ENCODE measurements at places on chromosomes 2 and 18.

DNA sequence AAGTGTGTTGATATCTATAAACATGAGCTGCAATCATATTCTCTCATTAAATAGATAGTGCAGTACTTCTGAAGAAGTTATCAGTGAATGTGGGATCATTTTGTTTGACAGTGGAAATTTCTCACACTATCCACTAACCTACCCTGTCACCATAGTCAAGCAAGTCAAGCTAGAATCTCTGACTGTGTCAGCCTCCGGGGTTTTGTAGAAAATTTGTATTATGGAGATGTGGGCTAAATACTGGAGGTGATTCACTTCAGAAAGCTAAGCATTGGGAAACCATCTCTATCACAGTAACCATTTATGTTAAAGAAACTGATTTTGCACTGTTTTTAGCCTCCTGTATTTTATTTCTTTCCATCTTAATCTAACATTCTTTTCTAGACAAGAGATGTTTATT lies 126.6 kb upstream of the CREB1 start:
- no peak for DNase-seq

GRCh38 chr2:120628248-120628647 lies 107.4 kb upstream of the GLI2 start:
- no peak for DNase-seq

- DNase-seq: no peak
Measured at GRCh38 chr2:57575700-57576268, 470.8 kb upstream of the VRK2 start.

DNA sequence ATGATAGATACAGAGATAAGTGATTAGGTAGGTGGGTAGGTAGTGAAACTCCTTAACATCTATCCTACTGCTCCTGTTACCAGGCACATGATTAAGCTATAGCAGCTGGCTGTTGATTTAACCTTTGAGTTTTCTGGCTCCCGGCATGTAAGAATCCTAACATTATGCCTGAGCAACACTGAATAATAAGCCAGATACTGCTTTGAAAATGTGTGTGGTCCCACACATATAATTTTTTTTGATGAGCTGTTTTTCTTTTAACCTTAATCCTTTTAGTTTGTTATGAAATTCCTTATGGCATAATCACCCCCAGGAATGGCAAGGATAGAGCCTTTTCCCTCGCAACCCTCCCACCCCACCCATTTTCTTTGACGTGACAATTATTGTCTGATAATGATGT lies 104.2 kb upstream of the NEUROD1 start:
- DNase-seq: no peak

DNA sequence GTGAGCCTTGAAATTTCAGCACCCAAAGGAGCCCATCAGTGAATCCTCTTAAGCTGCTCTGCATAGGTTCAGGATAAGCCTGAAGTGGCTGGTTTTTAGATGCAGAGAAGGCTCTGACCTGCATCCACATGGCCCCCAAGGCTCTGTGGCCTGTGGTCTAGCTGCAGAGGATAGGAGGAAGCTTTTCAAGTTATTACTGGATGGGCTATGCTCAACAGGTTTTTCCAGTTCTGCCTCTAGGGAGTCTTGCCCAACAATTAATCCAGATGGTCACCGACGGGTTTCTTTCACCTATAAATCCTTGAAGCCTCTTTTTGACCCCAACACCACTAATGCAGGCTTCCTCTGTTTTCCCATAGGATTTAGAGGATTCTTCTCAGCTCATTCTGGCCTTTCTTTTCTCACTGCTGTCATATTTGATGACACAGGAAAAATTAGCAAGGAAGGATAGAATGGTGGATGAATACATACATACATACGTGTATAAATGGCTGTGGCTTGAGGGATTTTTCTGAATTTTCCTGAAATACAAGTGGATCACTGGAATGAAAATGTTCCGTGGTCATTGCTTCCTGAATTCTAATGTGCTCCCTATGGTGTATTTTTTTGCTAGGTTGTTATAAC lies 52.2 kb upstream of the BCL2L11 start:
- no peak for DNase-seq

DNA sequence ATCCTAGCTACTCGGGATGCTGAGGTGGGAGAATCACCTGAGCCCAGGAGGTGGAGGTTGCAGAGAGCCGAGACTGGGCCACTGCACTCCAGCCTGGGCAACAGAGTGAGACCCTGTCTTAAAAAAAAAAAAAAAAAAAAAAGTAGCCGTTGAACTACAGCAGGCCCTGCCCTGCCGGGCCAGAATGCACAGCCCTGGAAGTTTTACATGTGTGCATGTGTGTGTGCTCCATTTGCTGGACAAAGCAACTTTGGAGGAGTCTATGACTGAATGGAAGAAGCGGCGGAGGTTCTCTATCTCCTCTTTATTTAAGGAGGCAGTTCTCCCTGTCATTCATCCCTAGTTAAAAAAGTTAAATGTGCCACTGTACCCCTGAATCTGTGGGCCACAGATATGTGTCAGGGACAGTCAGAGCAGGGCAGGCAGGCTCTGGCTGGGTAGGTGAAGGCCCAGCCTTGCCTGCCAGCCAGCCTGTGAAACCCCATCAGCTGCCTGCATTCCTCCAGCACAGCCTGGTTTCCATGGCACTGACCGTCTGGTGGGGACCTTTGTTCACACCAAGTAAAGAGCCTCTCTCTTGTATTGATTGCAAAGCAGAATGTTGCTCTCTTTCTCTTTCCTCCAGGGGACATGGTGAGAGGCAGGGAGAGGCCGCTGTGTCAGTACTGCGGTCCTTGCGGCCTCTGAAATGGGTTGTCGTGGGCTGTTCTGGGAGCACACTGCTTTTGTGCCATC lies 10.9 kb downstream of the LIPG start:
- no peak for DNase-seq

- DNase-seq: no peak
Measured at GRCh38 chr2:173982918-173983317, 17.7 kb upstream of the SP3 start.

- DNase-seq: no peak
Measured at GRCh38 chr2:48313036-48313877, 216.7 kb upstream of the STON1 start.

DNA sequence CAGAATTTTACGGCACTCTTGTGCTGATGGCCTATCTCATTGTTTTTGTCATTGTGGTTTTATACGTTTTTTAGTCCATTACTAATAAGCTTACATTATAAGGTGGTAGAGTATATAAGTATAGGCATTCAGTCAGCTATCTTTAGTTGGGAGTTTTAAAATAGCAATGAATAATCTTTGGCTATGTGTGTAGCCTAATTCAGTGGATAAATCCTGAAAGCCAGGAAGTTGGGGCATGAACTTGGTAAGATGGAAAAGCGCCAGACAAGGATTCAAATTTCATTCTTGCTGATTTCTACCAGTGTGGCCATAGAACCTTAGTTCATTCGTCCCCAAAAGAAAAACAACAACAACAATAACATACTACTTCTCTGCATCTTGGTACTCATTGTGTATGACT lies 31.2 kb downstream of the EPC2 start:
- no peak for DNase-seq

DNA sequence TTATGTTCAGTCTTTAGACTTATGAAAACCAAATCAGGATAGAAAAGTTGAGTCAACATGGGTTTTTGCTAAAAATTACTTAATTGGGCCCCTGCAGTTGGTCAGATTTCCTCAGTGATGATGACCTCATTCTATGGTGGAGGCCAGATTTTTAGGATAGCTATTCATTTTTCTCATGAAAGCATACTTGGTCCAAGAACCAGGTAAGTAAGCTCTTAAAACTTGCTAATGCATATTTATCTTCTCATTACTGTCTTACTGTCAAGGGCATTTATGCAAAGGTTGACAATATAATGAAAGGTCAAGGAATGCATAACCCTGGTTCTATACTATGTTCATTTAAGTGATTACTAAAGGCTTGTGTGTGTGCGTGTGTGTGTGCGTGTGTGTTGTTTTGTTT lies 650.6 kb downstream of the SATB2 start:
- no peak for DNase-seq

GRCh38 chr18:80154293-80154692 lies 45.2 kb downstream of the ADNP2 start:
- DNase-seq: peak; percentile 8

- DNase-seq: no peak
Measured at GRCh38 chr2:158518084-158518483, 61.3 kb downstream of the PKP4 start.

DNA sequence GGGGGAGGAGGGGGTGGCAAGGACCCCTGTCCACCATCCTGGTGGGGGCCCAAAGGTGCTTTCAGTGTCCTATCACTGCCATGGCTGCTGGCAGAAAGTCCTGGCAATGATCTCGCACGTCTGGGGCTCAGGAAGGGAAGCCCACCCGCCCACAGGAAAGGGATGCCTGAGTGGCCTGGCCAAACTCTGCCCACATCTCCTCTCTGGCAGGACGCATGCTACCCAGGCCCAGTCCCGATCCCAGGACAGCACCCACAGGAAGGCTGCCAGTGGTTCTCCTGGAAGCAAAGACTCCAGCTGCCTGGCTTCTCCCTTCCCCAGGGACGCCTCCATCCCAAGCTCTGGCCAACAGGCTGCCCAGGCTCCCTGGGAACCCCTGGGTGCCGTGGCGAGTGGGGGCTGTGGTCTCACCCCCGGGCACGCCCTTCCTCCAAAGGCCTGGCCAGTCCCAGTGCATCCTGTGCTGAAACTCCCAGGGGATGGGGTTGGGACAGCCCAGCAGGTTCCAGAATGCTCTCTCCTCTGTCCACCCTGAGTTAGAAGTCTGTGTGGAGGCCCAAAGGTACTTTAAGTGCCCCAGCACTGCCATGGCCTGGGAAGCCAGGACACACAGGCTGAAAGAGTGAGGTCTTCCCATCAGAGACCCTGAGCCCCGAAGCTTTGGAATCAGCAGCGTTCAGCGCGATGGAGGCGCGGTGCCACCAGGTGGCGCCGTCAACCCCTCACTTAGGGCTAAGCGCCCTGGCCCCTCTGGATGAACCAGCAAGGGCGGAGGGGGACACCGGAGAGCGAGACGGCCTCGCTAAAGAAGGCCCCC lies 29.8 kb upstream of the TAF1B start:
- DNase-seq: peak; percentile 68

GRCh38 chr2:64748147-64748546 lies 94.4 kb upstream of the SERTAD2 start:
- no peak for DNase-seq

DNA sequence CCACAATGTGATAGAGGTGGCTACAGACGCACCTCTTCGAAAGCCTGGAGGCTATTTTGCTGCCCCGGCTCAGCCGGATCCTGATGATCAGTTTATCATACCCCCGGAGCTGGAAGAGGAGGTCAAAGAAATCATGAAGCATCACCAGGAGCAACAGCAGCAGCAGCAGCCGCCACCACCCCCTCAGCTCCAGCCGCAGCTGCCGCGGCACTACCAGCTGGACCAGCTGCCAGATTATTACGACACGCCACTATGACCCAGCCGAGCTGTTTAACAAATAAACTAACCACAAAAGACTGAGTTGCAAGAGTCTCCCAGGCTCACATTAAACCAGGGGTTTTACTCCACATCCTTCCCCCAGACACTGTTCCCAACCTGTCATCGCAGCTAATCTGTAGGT lies 263.8 kb downstream of the PHLPP1 start:
- DNase-seq: no peak

- no peak for DNase-seq
Measured at GRCh38 chr18:80126797-80127196, 17.7 kb downstream of the ADNP2 start.

DNA sequence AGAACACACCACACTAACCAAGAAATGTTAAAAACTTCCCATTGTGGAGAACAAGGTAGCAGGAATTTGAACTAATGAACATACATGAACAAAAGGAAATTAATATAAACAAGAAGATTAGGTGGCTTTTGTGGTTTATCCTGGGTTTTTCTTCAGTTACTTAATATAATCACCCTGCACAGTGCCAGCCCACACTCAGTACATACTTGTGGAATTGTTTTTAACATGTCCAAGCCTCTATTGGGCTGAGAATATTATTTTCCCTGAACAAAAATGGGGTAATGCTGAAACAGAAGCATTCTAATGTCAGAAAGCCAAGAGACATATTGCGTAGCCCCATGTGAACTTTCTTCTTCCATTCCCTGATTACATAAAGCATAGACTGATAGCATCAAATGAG lies 202.8 kb downstream of the DNER start:
- DNase-seq: no peak

DNA sequence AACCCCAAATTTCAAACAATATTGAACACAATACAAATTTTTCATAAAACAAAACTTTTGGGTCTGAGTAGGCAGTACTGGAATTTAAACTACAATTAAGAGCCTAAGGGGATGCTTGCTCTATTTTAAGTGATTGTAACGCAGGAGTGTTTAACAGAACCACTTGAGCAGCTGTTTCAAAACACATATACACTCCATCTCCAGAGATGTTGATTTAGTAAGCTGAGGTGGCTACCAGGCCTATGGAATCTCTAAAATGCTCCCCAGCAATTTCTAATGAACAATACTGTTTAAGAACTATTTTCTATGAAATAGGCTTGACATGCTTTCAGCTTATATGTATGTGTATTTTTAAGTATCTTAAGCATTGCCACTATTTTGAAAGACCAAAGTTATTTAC lies 58.5 kb downstream of the SP3 start:
- DNase-seq: no peak

DNA sequence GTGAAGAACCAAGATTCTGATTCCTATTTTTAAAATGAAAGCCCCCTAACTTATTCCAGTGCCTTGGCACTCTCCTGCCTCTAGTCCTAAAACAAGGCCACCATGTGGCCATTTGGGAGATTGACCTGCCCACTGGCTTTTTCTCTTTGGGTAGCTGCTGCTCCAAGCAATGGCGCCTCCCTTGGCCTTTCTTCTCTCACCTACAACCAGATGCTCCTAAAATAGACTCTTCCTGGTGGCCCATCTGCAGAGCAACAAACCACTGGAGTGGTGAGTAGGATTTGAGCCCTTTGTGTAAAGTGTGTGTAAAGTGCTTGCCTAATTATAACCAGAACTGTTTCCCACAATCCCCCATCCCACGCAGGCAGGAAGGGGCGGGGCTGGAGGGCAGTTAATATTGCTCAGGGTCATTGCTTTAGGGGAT lies 114.2 kb downstream of the FHOD3 start:
- no peak for DNase-seq

- DNase-seq: no peak
Measured at GRCh38 chr2:207132019-207132418, 33.7 kb downstream of the KLF7 start.

DNA sequence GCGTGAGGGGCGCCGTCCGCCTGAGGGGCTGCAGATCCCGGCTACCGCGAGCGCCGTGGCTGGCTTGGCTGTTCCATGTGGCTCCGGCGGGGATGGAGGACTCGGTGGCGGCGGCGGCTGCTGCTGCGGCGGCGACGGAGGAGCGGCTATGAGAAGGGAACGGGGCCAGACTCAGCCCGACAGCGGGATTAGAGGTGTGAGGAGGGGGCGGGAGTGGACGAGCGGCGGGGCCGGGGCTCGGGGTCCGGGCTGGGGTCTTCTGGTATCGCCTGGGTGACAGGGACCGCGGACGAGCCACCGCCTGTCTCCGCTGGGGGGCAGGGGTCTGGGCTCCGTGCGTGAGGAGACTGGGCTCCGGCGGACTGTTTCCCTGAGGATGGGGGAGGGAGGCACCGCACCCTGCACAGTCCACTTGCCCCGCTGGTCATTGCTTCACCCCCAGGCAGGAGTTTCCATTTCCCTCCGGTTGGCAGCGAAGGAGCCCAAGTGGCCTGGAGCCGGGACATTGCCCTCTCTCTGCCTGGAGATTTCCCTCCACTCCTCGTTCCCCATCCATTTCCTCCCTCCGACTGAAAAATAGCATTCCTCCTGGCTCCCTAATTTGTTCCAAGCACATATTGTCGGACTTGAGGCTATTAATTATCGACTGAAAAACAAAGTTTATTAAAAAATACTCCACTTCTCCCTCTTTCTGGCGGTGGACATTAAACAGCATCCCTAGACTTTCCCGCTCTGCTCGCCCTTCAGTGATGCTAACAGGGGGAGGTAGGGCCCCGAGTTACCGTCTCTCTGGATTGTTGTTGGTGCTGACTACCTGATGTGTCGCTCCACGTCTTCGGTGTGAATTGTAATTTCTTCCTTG lies 577 bp downstream of the EHBP1 start:
- DNase-seq: peak; percentile 21
